Effector memory CD4-positive, alpha-beta T cell (primary cell): ENCODE measurements at places on chromosomes 1 and 21.

DNA sequence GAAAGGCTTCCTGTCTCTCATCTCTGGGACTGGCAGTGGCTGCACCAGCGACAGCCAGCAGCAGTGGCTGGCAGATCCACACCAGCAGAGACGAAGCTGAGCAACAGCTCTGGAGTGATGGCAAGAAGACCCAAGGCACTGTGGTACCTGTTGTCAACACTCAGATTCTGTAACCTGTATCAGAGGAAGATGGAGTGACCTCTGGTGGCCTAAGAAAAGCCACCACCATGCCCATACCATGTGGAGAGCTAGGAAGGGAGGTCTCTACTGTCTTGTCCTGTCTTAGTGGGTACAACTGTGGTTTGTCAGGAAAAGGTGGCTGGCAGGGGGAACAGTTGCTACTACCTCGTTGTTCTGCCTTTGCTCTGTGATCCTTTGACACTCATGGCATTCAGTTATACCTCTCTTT lies 22.5 kb upstream of the RHBDL2 start:
- no peak for DNase-seq

DNA sequence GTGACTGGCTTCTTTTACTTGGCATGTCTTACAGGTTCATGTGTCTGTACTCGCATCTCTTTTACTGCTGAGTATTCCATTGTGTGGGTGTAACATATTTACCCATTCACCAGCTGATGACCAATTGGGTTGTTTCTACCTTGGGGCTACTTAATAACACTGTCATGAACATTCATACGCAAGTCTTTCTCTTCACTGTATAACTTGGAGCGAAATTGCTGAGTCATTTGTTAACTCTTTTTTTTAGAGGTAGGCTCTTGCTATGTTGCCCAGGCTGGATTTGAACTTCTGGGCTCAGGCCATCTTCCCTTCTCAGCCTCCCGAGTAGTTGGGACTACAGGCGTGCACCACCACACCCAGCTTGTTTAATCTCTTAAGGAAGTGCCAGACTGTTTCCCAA lies 6.5 kb downstream of the PYCR2 start:
- no peak for DNase-seq

GRCh38 chr1:206591226-206591625 lies 21.0 kb downstream of the EIF2D start:
- DNase-seq: no peak

- DNase-seq: no peak
Measured at GRCh38 chr1:13836136-13836535, 136.1 kb downstream of the PRDM2 start.

GRCh38 chr1:11576109-11576875 lies 77.9 kb downstream of the FBXO2 start:
- no peak for DNase-seq

GRCh38 chr1:65264197-65264929 lies 45.0 kb upstream of the DNAJC6 start:
- no peak for DNase-seq

DNA sequence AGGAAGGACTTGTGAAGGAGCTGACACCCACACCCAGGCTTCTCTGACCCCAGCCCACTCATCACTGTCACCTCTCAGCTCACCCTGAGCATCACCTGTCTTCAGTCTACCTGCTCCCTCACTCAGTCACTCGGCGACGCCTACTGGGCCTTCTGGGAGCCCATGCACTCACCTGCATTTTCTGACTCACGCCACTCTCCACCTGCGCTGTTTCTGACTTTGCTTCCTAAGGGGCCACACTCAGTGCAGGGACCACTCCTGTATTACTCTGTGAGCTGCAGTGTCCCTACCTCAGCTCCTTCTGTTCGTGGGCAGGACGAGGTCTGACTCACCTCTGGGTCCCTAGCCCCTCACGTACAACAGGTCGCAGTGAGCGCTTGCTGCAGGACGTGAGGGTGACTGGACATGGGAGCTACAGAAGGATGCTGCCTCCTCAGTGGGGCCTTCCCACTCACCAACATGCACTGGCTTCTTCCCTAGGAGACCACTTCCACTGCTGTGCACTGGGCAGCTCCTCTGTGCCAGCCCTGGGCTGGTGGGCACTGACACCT lies 102.3 kb downstream of the GLIS1 start:
- no peak for DNase-seq

DNA sequence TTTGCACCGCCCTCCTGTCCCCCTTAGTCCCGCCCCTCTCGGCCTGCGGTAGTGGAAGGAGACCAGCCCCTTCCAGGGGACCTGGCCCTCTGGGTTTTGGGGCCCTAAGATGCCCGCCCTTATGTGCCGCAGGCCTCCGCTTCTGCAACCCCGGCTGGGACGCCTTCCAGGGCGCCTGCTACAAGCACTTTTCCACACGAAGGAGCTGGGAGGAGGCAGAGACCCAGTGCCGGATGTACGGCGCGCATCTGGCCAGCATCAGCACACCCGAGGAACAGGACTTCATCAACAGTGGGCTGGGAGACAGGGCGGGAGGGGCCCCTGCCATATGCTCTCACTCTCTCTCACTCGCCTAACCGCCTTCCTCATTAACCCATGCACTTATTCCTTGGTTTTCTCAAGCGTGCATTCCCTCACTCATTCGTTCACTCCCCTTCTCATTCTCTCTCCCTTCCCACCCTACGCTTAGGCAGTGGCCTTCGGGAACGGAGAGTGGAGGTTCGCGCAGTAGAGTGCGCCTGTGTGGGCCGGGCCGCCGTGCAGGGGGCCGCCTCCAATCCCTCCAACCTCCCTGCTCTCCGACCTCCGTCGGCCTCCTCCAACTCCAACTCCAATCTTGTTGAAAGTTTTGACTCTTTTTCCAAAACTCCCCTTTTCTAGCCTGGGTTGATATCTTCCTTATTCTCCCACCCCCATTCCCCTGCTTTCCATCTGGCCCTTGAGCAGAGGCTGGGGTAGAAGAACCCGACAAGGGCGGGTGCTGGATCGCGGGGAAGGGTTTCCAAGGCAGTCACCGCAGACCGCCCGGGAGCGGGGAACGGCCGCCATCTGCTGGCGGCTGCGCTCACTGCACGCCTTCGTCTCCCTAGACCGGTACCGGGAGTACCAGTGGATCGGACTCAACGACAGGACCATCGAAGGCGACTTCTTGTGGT lies 15.2 kb downstream of the BCAN start:
- DNase-seq: peak; percentile 53

GRCh38 chr1:27095576-27095975 lies 59.3 kb downstream of the SLC9A1 start:
- DNase-seq: no peak

DNA sequence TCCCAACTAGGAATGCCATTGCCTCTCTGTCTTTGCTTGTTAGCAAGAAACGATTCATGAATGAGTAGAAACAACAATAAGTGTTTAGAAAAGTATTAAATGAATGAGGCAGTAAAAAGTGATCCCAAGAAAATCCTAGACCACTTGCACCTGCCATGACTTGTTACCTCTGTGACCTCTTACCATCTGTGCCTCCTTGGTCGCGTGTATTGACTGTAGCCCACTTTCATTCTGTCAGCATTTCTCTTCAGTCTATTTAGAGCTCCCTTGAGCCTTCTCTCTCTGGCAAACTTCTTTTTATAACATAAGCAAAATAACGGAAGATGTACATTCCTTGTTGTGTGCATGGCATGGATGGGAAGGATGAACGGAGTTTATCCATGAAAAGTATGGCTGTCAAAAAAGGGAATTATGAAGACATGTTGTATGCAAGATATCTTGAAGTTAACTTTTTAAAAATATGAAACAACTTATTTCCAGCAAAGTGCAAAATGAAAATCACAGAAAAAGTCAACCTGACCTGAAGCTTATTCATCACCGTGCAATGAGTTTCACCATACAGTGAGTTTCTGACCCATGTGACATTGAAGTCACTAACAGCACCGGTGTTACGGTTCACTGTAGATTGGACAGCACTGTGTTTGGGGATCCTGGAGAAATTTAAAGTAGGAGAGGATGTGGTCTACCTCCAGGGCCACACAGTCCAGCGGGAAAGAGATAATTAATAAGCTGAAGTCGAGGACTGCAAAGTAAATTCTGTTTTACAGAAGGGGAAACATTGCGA lies 47.7 kb downstream of the KCNK1 start:
- no peak for DNase-seq

DNA sequence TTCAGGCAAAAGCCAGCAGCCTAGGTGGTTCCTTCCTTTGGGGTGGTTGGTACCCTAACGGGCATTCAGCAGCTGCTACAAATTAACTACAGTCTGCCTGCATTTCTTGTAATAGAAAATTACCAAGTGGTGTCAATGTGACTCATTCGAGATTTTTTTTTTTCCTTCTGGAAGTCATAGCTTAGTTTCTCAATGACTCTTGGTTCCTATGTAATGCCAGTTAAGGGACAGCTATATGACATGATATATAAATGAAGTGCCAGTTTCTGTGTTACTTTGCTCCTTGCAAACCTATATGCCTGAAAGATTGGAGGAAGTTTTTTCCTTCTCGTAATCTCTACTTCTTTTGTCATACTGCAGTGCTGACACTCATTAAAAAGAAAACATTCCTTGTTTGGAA lies 2.6 kb downstream of the MGST3 start:
- no peak for DNase-seq

DNA sequence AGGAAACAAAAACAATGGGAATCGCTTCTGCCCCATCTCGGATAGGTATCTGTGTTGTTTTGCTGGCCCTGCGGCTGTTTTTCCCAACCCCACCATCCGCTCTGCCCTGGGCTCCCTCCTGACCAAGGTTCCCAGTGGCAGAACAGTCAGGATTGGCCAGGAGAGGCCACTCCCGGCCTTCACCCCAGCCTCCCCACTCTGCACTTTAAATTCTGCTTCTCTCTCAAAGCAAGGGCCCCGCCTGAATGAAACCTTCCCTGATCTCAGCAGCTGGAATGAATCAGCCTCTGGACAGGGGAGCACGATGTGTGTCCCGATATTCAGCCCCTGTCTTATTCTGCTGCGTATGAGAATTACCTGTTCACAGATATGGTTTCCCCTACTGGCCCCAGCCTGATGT lies 16.3 kb downstream of the C1orf115 start:
- no peak for DNase-seq

DNA sequence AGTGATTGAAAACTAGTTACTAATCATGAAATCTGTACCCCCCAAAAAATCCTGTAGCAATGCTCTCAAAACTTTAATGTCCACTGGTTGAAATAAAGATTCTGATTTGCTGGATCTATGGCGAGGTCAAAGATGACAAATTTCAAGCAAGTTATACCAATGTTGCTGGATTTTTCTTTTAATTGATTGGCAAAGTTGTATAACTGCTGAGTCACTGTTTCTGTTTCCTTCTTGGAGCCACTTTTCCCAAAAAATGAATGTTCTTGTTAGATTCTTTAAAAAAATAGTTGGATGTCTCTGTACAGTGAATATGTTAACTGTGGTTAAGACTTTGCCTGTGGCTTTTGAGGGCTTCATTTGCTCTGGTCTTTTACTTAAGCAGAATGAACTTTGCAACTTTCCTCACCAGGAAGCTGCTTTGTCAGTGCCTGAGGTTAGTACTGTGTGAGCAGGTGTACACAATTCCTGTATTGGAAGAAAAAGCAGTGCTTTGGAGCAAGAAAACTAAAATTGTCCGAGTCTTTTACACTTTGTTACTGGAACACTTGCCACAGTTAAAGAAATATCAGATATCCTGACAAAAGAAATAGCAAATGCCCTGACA lies 1211.9 kb downstream of the MRPL39 start:
- no peak for DNase-seq

GRCh38 chr1:206690516-206690915 lies 5.8 kb downstream of the MAPKAPK2 start:
- no peak for DNase-seq

- no peak for DNase-seq
Measured at GRCh38 chr1:96588416-96588995, 133.1 kb upstream of the PTBP2 start.

DNA sequence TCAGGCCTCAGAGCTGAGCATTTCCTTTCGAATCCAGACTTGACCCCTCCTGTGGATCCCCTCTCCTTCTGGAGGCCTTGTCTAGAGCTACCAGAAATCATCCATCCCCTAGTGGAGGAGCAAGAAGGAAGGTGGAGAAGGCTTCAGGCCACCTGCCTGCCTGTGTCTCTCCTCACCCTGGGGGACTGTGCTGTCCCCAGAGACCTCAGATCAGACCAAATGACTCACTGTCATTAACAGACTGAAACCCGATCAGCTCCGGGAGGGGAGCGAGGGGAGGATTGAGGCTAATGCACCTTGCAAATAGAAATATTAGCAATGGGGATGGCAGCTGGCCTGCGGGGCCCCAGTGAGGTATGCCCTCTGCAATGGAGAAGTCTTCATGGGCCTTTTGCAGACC lies 2.1 kb downstream of the MYBPH start:
- no peak for DNase-seq

DNA sequence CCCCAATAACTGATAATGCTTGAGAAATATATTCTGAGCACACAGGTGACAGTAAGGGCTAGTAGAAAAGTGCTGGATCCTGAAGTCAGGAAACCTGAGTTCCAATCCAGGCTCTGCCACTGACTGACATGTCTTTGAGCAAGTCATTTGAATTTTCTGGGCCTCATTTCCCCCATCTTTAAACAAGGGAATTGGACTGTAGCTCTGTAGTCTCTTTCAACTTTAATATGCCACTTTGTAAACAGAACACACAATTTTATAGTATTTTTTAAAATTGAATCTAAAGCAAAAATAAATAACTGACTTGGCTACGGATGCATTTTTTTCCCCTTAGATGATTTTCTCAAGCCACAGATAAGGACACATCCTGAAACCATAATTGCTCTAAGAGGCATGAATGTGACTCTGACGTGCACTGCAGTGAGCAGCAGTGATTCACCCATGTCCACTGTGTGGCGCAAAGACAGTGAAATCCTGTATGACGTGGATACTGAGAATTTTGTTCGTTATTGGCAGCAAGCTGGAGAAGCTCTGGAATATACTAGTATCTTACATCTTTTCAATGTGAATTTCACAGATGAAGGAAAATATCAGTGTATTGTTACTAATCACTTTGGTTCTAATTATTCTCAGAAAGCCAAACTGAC lies 37.0 kb downstream of the LRIG2 start:
- DNase-seq: no peak

DNA sequence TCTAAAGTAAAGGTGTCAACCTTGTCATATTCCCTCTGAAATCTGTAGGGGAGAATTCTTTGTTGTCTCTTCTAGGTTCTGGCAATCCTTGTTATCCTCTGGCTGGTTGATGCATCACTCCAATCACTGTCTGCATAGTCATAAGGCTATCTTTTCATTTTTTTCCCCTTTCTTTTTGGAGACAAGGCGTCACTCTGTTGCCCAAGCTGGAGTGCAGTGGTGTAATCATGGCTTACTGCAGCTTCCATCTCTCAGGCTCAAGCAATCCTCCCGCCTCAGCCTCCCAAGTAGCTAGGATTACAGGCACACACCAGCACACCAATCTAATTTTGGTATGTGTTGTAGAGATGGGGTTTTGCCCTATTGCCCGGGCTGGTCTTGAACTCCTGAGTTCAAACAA lies 12.9 kb downstream of the DPYD start:
- DNase-seq: no peak

DNA sequence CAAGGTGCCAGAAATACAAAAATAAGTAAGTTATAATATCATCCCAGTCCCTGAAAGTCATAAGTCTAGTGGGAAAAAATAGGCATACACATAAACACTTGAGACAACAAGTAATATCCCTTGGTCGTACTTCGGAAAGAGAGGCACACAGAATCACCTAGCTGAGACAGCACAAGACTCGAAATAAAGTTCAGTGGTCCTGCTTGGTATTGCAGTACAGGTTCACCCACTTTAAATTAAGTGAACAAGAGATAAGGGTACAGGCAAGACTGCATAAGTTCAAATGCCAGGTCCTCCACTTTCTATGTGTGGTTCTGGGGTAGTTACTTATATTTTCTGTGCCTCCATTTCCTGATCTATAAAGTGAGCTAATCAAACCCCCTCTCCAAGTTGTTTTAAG lies 47.6 kb downstream of the SEC16B start:
- no peak for DNase-seq

- no peak for DNase-seq
Measured at GRCh38 chr1:215719552-215719951, 152.4 kb downstream of the KCTD3 start.
